GOT3 (cell line): ENCODE measurements at places on chromosomes 11 and 22.

GRCh38 chr11:120096369-120097191, 41.3 kb downstream of the TRIM29 start:
- DNase-seq = no peak

GRCh38 chr11:115334932-115335788, 169.1 kb downstream of the CADM1 start:
- DNase-seq = no peak

GRCh38 chr11:77112641-77113381, 10.2 kb downstream of the OMP start:
- no peak for DNase-seq

GRCh38 chr11:69348414-69349235, 54.7 kb downstream of the MYEOV start:
- DNase-seq = no peak

DNA sequence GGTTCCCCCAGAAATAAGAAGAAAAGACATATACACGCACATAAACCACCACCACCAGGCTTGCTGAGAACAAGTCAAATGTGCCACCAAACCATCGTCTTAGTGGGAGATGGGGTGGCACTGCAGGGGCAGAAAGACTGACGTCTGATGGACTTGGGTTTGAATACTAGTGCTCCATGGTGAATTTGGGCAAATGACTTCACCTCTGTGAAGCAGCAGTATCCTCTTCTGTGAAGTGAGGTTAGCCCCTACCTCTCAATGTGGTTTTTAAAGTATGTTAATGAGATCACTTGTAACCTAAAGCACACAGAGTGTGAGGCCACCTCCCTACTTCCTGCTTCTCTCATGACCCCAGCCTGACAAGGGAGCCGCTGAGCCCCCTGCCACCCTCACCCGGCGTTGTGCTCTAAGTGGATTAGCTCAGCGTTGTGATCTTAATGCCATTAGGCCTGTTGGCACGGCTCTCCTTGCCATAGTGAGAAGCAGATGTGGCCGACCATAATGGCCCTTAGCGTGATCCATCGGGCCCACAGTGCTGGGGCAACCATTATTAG, 14.4 kb downstream of the ZBTB16 start:
- DNase-seq = no peak

- DNase-seq = no peak
Observed at GRCh38 chr22:37515901-37516300, 3.3 kb downstream of the CARD10 start.

- DNase-seq = no peak
Observed at GRCh38 chr11:41118521-41118920, 340.9 kb downstream of the LRRC4C start.

GRCh38 chr11:76339221-76339620, 41.7 kb downstream of the THAP12 start:
- DNase-seq = no peak

DNA sequence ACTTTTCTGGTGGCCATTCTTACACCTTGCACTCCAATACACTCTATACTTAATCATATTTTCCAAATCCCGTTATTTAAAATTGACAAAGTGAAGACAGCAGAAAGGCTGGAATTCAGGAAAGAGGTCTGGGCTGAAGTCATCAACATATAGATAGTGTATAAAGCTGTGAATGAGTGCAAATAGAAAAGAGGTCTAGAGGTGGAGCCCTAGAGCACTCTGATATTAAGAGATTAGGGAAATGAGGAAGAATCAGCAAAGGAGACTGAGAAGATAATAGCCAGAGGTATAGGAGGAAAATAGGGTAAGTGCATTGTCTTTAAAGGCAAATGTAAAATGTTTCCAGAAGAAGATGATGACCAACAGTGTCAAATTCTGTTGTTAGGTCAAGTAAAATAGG, 7.9 kb downstream of the CTR9 start:
- no peak for DNase-seq

GRCh38 chr11:105328061-105328460, 188.5 kb upstream of the CARD18 start:
- no peak for DNase-seq

GRCh38 chr11:2127482-2128129, 11.6 kb downstream of the IGF2 start:
- DNase-seq = no peak

DNA sequence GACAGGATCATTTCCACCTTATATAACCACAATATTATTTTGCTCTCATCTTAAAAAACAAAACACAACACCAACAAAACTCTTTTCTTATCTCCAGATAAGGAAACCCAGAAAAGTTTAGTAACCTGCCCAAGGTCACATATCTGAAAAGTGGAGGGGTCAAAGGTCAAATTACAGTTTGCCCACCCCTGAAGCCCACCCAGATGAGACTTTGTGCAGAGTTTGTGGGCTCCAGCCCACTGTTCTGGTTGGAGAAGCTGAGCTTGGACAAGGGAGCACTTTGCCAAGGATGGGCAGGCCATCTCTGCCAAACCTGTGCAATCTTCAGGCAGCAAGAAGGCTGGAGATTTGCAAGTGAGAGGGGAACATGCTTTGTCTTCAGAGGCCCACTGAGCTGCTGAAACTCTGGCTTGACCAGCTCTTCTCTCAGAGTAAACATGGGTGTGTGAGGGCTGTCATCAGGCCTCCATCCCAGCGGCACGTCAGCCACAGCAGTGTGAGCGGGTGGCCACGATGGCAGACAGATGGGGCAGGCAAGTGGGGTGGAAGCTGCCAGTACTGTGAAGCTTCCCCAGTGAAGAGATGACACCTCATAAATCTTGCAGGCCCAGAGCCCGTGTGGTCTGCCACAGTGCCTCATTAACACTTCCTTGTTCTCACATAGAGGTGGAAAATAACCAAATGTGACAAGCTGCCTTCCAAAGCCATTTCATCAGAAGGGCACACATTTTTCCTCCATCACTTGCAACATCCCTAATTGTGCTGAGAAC, 111.8 kb downstream of the CCDC81 start:
- DNase-seq = no peak

GRCh38 chr11:77436506-77436905, 37.4 kb downstream of the PAK1 start:
- no peak for DNase-seq

GRCh38 chr11:98561252-98561651, 459.5 kb upstream of the CNTN5 start:
- DNase-seq = no peak

DNA sequence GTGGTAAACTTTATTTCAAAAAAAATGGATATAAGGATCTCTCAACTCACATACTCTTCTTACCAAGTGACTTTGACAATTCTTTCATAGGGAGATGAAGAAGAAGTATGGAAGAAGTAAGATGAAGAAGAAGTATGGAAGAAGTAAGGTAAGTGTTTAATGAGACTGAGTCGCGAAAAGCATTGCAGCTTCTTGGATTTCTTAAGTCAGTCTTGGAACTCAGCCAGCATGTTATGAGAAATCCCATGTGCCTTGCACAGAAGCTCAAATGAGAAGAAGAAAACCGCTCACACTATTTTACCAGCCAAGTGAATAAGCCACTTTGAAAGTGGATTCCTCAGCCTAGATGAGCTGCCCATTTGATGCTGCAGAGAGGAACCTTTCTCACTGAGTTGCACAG, 332.0 kb upstream of the CCDC179 start:
- no peak for DNase-seq

DNA sequence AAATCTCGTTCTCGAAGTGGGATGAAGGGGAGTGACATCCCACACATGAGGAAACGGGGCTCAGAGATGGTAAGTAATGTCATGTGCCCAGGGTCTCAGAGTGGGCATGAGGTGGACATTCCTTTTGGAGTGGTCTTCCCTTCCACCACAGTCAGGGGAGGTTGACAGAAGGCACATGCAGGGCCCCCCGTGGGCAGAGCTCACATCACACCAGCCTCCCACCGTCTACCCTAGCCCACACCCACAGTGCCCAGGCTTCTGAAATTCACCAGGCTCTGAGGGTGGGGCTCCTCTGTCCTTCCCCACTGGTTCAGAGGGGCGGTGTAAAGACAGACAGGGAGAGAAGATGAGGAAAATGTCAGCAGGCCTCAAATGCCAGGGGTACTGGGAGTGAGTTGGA, 41.1 kb upstream of the TIMP3 start:
- DNase-seq = no peak

DNA sequence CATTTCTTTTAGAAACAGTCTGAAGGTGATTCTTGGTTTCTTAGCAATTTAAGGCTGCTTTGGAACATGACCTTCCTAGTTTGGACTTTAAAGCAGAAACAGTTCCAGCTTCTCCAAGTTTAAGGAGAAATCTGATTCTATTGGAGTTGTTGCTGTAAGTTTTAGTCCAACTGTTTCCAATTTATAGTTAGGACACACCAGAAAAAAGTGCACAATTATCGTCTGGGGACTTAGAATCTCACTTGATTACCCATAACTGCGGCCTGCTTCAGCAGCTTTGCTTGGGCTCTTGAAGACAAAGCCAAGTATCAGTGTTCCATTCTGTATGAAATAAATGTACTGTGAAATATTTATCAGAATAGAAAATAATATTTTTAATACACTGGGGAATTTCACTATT, 246.6 kb downstream of the TMEM135 start:
- no peak for DNase-seq

DNA sequence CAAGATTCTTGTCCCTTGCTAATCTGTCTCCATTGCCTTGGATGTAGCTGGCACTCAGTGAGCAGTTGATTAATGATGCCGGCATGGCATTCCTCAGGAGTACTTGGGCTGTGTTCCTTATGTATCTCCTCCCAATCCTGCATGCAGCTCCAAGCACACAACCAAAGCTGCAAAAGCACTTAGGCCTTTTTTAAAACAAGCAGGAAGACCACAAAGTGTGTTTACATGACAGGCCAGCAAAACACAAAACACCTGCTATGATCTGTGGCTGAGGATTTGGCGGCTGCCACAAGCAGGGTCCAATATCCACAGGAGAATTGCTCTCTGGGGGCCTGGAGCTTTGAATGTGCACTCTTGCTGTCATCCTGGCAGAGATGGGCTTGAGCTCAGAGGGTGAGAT, 8.9 kb downstream of the ABTB2 start:
- no peak for DNase-seq

GRCh38 chr11:124864892-124865180, 396 bp upstream of the ROBO3 start:
- DNase-seq = no peak

- DNase-seq = no peak
Observed at GRCh38 chr11:13682212-13682611, 13.7 kb downstream of the FAR1 start.

GRCh38 chr11:67264877-67265632, 1.2 kb upstream of the GRK2 start:
- no peak for DNase-seq

DNA sequence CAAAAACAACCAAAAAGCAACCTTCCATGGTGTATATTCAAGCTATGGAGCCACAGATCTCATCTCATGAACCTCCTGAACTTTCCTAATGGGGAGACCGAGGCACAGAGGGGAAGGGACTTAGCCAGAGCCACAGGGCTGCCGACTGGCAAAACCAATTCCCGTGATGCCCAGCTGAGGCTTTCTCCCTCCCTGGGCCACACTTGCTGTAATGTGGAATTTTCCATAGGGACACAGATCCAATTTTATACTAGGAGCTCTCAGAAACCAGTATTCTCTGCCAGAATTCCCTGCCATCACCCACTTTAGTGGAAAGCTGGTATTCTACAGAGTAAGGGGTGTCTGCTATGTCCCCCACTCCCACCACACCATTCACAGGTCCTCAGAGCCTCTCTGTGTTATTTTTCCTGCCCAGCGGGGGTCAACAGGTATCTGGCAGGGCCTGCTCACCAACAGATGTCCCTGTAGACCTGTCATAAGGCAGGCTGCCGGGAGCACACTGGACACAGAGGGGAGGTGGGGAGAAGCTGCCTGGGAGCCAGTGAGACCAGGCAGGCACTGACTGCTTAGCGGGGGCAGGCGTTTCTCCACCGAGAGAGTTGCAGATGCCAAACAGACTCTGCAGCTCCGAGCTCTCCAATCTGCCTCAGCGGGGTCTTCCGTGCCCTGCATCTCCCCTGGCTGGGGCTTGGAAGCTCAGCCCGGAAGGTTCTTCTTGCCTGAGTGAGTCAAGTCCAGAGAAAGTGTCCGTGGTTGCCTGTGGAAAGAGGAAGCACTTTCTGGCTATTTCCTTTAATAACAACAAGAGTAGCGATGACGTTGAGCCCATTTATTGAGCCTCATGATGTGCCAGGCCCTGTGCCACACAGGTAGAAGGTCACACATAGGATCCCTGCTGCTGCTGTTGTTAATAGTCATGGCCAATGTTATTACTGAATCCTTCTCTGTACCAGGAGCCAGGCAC, 26.3 kb downstream of the RPS6KA4 start:
- DNase-seq = no peak

DNA sequence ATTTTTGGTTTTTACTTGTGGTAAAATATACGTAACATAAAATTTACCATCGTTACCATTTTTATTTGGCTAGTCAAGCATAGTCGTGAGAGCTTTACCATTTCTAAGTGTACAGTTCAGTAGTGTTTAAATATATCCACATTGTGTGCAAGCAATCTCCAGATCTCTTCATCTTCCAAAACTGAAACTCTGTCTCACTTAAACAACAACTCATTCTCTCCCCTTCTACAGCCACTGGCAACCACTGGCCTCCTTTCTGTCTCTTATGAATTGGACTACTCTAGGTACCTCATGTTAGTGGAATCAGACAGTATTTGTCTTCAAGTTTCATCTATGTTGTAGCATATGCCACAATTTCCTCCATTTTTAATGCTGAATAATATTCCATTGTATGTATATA, 37.4 kb downstream of the SMC1B start:
- DNase-seq = no peak

- DNase-seq = no peak
Observed at GRCh38 chr22:33842421-33843094, 77.7 kb downstream of the LARGE1 start.

GRCh38 chr11:114061048-114061680, 1.7 kb downstream of the ZBTB16 start:
- DNase-seq = no peak

DNA sequence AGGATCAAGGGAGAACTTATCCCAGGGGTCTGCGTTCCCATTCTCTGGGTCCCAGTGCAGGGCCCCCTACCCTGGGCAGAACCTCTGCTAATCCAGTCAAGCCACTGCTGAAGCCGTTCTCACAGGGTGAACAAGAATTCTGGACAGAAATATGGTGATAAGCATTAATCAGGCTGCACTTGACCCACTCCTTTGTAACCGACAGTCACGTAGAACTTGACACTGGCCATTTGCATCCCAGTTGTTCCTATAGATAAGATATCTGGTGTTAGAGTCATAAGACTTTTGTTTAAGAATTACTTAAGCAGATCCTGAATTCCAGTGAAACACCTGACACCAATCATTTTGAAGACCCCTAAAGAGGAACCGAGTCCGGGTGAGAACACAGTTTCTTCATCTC, 107.5 kb upstream of the THY1 start:
- DNase-seq = no peak

DNA sequence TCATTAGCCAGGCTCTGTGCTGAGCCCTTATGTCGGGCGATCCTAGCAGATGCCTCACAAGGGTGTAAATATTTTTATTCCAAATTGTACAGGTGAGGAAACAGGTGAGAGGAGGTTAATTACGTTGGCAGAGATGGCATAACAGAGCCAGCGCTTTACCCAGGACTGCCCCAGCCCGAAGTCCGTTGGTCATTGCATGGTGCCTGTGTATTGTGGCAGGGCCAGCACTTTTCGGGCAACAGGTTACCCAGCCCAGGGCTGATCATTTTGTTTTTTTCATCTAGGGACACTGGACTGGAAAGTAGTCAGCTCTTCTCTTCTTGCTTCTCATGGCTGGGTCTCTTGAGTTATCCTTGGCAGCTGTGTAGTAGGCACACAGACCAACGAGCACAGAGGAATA, 202.2 kb upstream of the NAV2 start:
- no peak for DNase-seq
